ENCODE measurements at places on chromosomes 11 and 22.

DNA sequence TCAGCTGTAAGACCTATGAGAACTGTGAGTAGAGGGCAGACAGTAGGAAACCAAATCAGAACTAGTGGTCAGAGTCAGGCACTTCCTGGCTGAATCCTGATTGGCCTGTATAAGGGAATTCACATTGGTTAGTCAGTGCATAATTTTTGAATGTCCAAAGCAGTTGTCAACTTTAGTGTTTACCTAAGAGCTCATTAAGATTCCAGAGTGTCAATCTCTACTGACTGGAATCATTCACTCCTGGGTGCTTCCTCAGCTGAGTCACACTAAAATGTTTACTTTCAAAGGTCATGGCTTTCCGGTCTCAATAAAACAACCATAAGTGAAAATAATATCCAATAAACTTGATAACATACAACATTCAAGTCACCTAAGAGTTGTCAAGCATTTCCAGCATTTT, 306.1 kb downstream of the C11orf87 start:
- no peak for ATAC-seq

GRCh38 chr11:45104006-45104789, 42.2 kb upstream of the PRDM11 start:
- ATAC-seq = no peak

DNA sequence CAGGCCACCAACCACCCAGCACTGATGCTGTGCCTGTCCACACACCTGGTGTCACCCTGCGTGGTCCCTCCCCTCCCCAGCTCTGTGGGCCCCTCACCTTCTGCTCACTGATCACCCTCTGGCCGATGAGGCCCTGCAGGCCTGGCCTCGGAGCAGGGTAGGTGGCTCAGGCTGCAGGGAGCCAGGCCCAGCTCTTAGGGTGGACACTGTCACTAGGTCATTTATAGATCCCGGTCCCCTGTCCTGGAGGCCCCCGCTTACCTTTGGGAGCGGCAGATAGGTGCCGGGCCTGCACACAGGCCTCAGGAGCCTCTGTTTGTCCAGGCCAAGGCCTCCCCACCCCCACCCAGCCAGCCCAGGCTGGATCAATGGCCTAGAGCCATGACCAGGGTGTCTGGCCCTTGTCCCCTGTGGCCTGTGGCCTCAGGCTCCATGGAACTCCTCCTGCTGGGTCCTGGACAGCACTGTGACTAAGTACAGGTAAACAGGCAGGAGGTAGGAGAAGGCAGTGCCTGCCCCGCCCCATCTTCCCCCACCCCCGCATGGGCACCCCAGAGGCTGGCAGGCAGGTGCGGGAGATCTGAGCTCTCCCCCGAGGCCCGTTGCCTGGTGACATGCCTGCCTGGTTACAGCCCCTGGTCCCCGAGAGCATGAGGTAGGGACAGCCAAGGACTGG, at the start of gene TMPRSS6:
Gene TMPRSS6, minus strand, starts transcription at position 472 of the 676 bp plus-strand sequence. CDS start 6,296 bp downstream, outside the sequence.
- ATAC-seq = no peak

GRCh38 chr11:57277845-57278720, 41.0 kb upstream of the APLNR start:
- ATAC-seq = peak; percentile 96
